ENCODE measurements at places on chromosomes 1 and 21.

- no peaks in the 10 kb centered on the region for H3K27me3 ChIP-seq
- H3K4me3 ChIP-seq = no peak overlapping the region
- H3K27ac ChIP-seq = no peak overlapping the region
- H3K4me1 ChIP-seq = no peaks in the 10 kb centered on the region
Observed at GRCh38 chr1:199898654-199899053, 128.9 kb upstream of the NR5A2 start.

- H3K27me3 ChIP-seq = no peaks in the 10 kb centered on the region
- no peak overlapping the region for H3K4me3 ChIP-seq
- H3K4me1 ChIP-seq = no peaks in the 10 kb centered on the region
- H3K36me3 ChIP-seq = no peaks in the 10 kb centered on the region
- DNase-seq = no peak
- H3K27ac ChIP-seq = no peak overlapping the region
Observed at GRCh38 chr1:95007687-95008086, 65.1 kb downstream of the ALG14 start.

- DNase-seq = peak; percentile 11
- no peak overlapping the region for H3K4me3 ChIP-seq
- H3K36me3 ChIP-seq = no peaks in the 10 kb centered on the region
- no peaks in the 10 kb centered on the region for H3K4me1 ChIP-seq
Observed at GRCh38 chr1:29767769-29768425, 531.6 kb downstream of the PTPRU start.

DNA sequence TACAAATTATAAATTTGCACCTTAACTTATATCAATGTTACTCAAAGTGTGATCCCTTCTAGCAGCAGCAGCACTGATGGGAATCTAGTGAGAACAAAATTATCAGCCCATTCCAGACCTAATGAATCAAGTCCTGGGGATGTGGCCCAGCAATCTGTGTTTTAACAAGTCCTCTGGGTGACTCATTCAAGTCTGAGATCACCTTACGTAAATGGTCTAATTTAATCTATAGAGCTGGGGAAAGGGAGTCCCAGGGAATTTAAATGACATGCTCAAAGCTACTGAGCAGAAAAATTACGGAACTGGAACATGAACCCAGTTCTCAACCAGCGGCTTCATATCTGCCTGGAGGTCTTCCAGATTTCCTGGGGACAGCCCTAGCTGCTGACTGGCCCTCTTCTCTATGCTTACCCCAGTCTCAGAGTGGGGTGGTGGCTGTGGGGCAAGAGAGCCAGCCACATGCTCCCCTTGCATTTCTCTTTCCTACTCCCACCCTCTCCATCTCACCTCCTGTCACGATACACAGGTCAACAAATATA is 220.0 kb downstream of the TM2D1 start:
- H3K36me3 ChIP-seq = no peaks in the 10 kb centered on the region
- no peak overlapping the region for H3K4me3 ChIP-seq
- no peaks in the 10 kb centered on the region for H3K27me3 ChIP-seq
- DNase-seq = no peak
- H3K27ac ChIP-seq = no peak overlapping the region
- no peaks in the 10 kb centered on the region for H3K4me1 ChIP-seq

GRCh38 chr1:117606649-117607430 is 992 bp downstream of the TENT5C start:
- H3K36me3 ChIP-seq = no peaks in the 10 kb centered on the region
- peak overlapping the region; percentile 87 for H3K27ac ChIP-seq
- peaks cover 3% of the 10 kb centered on the region for H3K4me1 ChIP-seq
- no peaks in the 10 kb centered on the region for H3K27me3 ChIP-seq

DNA sequence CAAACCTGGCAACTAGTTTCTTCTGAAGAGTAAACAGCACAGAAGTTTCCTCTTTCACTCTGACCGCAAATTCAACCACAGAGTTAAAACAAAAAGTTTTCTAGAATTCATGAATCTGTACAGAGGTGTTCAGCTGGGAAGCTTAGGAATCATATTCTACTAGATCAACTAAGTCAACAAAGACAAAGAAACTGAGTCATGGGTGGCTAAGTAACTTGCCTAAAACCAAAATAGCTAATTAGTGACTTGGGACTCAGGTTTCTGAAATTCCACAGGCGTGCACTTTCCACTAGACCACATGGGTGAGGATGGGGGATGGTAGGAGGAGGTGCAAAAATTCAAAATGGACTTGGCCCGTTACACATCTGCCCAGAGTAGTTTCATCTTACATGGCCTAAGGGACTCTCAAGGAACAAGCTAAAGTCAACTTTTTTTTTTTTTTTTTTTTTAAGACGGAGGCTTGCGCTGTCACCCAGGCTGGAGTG is 25.8 kb downstream of the PTPN14 start:
- DNase-seq = no peak
- H3K36me3 ChIP-seq = no peaks in the 10 kb centered on the region
- H3K4me1 ChIP-seq = no peaks in the 10 kb centered on the region
- no peaks in the 10 kb centered on the region for H3K27me3 ChIP-seq

DNA sequence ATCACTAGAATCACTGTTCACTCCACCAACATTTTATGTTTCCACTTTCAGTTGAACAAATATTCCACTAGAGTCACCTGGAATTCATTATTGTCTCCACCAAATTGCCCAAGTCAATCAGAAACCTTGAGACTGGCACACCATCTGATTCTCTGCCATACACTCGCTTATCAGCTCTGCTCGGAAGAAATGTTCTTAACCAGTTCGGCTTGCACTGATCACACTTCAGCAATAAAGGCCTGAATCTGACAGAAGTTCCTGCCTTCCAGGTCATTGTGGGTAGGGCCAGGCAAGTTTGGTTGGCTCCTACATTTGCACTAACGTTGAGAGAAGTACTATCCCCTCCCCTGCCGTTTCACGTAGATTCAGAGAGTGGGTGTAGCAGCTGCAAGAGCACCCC is 10.0 kb downstream of the TPM3 start:
- H3K4me3 ChIP-seq = peak overlapping the region; percentile 95
- no peaks in the 10 kb centered on the region for H3K27me3 ChIP-seq
- peak overlapping the region; percentile 99 for H3K27ac ChIP-seq
- H3K4me1 ChIP-seq = peaks cover 38% of the 10 kb centered on the region
- no peaks in the 10 kb centered on the region for H3K36me3 ChIP-seq

- no peaks in the 10 kb centered on the region for H3K4me1 ChIP-seq
- no peaks in the 10 kb centered on the region for H3K27me3 ChIP-seq
- no peak overlapping the region for H3K27ac ChIP-seq
- no peaks in the 10 kb centered on the region for H3K36me3 ChIP-seq
- no peak for DNase-seq
Observed at GRCh38 chr1:44720281-44720680, 10.7 kb downstream of the RNU5D-1 start.

GRCh38 chr1:233675446-233675845 is 61.5 kb downstream of the KCNK1 start:
- H3K4me3 ChIP-seq = no peak overlapping the region
- H3K36me3 ChIP-seq = no peaks in the 10 kb centered on the region
- DNase-seq = no peak
- no peak overlapping the region for H3K27ac ChIP-seq
- no peaks in the 10 kb centered on the region for H3K27me3 ChIP-seq

GRCh38 chr1:168243636-168244212 is 17.9 kb downstream of the SFT2D2 start:
- no peak for DNase-seq
- H3K27me3 ChIP-seq = no peaks in the 10 kb centered on the region
- no peaks in the 10 kb centered on the region for H3K4me1 ChIP-seq
- peaks cover 4% of the 10 kb centered on the region for H3K36me3 ChIP-seq
- H3K27ac ChIP-seq = no peak overlapping the region

DNA sequence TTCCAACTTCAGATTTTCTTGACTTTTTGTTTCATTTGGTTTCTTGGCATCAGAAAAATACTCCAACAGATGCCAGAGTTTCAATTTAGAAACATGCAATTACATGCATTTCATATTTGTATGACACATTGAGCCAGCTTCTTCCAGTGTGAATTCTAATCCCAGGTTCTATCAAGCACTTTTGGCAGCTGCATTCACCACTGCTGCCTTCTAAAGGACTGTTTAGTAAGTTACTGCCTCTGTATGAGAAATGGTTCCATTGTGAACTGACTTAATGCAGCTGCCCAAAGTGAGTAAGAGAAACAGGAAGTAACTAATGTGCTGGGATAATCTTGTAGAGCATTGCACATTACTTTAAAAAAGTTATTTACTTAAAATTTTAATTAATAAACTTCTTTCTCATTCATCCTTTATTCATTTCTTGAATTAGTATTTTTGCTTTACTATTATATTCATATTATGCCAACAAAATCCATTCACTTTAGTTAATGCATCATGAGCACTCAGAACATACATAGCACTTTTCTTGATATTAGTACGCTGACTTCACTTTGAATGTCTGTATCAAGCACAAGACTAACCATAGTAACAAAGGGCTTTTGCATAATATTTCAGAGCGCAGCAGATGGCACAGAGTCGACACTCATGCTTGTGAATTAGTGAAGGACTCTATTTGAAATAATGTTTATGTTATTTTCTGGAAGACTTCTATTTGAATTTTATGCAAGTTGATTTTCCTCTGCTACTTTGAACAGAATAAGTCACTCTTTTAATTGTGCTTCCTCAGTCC is 9.8 kb downstream of the RGS18 start:
- H3K4me1 ChIP-seq = no peaks in the 10 kb centered on the region
- DNase-seq = no peak
- no peak overlapping the region for H3K27ac ChIP-seq
- no peaks in the 10 kb centered on the region for H3K27me3 ChIP-seq
- H3K36me3 ChIP-seq = no peaks in the 10 kb centered on the region

DNA sequence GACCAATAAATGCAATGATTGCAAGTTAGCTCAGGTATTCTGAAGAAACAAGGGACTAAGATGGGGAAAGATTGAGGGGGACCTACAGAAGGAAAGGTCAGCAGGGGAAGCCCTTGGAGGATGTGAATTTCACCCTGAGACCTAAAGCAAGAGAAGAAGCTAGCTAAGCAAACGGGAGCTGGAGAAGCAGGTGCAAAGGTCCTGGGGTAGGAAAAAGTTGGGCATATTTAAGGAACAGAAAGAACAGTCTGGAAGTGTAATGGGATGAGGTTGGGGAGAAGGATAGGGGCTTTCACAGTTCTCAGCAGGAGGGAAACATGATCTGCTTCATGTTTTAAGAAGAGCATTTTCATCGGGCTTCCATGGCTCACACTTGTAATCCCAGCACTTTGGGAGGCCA is 89.7 kb upstream of the SLC45A1 start:
- H3K36me3 ChIP-seq = no peaks in the 10 kb centered on the region
- H3K27ac ChIP-seq = no peak overlapping the region
- no peak overlapping the region for H3K4me3 ChIP-seq
- H3K27me3 ChIP-seq = no peaks in the 10 kb centered on the region
- DNase-seq = no peak

DNA sequence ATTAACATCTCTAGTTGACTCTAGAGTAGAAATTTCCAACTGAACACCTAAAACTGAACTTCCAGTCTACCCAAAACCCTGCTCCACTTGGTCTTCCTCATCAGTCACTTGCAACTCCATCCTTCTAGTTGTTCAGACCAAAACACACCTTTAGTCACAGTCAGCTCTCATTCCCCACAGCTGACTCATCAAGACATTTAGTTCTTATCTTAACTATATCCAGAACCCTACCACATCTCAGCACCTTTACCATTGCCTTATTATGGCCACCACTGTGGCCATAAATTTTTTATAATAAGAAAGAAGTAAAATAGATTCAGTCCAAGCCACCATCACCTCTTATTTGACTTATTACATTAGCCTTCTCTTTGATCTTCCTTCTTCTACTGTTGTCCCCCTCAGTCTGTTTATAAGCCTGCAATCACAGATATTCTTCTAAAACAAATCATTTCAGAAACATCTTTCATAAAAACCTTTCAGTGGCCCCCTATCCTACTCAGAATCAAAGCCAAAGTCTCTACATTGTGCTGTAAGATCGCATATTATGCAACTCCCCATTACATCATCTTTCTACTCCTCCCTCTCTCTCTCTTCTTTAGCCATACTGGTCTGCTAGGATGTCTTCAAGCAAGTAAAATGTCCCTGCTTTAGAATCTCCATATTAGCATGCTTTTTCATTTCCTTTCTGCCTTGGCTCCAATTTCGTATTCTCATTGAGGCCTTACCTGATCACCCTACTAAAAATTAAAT is 275.9 kb downstream of the LRRC40 start:
- H3K27me3 ChIP-seq = no peaks in the 10 kb centered on the region
- no peak overlapping the region for H3K27ac ChIP-seq

- H3K4me3 ChIP-seq = no peak overlapping the region
- H3K36me3 ChIP-seq = peaks cover 23% of the 10 kb centered on the region
- DNase-seq = no peak
- no peaks in the 10 kb centered on the region for H3K27me3 ChIP-seq
- H3K27ac ChIP-seq = peak overlapping the region; percentile 85
Observed at GRCh38 chr1:40059338-40059959, 18.9 kb downstream of the CAP1 start.

DNA sequence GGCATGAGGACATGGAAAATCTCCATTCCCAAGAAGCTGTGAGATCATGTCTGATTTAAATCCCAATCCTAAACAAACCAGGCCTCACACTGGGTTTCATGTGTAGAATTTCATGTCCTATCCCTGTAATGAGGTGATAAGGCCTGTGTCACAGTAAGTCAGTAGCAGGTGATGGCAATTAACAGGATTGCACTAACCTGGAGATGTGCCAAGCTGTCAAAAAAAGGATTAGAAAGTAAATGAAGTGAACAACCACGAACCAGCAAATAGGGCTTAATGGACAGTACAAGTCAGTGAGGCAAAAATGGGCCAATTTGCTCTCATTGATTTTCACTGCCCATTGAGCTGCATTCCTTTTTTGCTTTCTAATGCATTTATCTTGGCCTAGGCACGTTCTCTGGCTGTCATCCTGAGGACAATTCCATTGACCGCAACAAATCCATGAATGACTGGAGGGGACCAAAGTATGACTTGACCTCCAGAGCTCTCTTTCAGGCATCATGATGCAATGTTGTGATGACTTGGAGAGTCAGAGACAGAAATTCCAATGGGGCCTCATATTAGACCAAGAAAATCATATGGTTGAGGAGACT is 673.6 kb upstream of the ADGRL2 start:
- no peaks in the 10 kb centered on the region for H3K4me1 ChIP-seq
- H3K27me3 ChIP-seq = no peaks in the 10 kb centered on the region
- no peak overlapping the region for H3K4me3 ChIP-seq
- DNase-seq = no peak
- no peaks in the 10 kb centered on the region for H3K36me3 ChIP-seq
- H3K27ac ChIP-seq = no peak overlapping the region

DNA sequence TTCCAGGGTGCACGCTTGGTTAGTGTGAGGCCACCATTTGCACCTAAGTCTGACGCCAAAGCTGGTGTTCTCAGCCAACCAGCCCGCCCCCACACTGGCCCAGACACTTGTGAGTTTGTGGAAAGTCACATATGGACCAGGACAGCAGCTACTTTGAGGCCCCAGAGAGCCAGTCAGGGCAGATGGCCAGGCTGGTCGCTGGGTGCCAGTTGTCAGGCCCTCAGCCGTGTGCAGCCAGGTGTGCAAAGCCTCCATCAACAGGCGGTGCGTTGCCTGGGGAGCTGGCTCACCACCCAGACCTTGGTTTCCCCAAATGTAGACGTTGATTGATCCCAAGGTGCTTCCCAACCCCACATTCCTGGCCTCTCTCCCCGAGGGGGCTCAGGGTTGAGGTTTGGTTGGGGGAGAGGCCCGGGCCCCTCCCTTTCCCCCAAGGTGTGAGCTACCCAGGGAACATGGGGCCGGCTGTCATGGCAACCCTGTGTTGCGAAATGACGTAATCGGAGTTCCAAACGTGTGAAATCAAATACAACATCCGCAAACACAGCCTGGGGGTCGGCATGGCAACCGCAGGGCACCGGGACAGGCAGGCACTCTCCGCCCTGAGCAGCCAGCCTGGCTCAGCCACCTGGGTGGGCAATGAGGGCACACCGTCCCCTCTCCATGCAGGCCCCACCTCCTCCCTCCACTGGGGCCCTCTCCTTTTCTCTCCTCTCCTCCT is 42.2 kb upstream of the WNT4 start:
- DNase-seq = no peak
- H3K4me1 ChIP-seq = no peaks in the 10 kb centered on the region
- H3K36me3 ChIP-seq = no peaks in the 10 kb centered on the region
- no peak overlapping the region for H3K4me3 ChIP-seq
- H3K27ac ChIP-seq = no peak overlapping the region
